ENCODE measurements at places on chromosomes 1 and 21.

GRCh38 chr1:203101813-203102634 is 16.2 kb upstream of the MYOG start:
- DNase-seq: no peak

DNA sequence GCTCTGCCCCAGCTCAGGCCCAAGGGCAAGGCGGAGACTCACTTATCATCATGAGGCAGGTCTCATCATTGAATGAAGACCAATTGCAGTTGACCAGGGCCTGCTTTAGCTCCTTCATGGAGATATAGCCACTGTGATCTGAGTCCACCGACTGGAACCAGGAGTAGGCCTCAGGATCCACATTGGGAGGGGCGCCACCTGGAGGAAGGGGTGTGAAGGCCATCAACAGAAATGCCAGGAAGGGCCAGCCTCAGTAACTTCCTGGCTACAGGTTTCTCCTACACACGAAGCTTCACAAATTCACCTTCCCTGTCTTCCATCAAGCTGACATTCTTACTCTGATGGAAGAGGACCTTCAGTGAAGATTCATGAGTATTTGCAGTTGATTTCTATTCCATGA is 11.6 kb downstream of the PEF1 start:
- DNase-seq: no peak

DNA sequence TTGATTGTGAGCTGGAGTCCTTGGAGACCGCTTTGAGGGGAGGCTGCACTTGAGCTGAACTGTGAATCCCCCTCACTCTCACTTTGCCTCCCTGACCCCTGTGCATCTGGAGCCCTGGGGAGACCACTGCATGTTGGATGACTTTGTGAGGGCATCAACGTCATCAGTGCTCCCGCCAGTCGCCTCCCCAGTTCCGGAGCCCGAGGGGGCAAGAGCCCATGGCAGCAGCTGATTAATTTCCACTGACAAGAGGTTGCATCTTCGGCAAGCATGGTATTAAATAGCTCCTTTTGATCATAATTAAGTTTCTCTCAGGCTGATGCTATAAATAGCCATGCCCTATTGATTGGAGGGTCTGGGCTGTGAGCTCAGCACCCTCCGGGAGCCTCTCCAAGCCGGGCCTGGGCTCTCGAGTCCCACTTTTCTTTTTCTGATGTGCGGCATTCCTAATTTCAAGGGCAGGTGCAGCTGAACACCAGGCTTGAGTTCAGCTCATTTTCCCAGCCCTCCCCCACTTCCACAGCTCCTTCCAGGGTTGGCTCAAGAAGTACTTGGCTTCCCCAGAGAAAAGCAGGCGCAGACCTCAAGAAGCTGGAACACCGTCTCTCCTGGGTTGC is 33.2 kb downstream of the KCND3 start:
- DNase-seq: peak; percentile 47

DNA sequence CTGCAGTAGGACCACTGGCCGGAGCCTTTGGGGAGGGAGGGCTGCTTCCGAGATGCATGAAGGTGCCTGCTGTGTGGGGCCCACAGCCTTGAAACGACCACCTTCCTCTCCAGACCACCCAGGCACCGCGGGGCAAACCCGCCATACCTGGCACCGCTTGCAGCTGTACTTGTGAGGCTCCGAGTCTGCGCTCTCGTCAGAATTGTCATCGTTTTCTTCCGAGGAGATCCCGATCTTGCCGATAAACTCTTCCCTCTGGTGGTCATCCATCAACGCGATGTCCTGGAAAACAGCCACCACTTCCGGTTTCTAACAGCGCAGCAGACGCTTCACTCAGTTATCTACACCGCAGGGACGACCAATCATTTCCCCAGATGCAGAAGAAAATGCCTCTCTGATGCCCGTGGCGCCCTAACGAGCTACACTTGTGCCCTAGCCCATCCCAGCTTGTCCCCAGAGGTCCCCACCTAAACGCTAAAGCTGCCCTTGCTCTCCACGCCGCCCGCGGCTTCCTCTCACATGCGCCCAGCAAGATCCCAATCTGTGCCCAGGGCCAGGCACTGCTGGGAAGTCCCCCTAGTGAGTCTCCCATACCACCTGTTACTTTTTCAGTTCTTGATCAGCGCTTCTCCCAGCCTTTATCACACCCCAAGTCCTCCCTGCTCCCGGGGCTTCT is 55.0 kb upstream of the RIPK4 start:
- no peak for DNase-seq

- DNase-seq: no peak
Observed at GRCh38 chr21:32382108-32382644, 10.6 kb downstream of the URB1 start.

DNA sequence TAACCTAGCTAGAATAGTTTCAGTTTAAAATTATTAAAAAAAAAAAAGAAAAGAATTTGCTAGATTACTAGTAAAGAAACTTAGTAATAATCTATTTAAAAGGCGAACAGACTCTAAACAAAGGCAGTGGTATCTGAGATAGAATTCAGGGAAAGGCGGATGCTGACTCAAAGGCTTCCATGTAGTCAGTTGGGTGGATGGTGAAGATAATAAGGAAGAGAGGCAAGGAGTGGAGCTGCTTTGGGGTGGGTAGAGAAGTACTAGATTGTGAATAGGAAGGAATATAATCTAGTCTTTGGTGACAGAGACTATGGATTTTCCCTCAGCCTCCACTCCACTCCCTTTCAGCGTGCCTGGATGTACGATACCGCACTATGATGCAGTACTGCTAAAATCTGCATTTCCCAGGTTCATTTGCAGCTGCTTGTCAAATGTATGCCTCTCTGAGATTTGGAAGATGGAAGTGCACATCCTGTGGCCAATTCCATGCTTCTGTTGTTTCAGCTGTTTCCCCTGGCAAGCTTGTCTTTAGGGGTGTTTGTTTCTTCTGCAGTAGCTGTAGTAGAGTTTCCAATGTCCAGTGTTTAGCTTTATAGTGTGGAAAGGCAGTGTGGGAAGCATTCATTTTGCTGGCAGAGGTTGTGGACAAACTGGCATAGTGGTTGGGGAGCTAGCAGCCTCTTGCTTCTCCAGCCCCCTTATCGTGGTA is 184.6 kb upstream of the NRIP1 start:
- no peak for DNase-seq

DNA sequence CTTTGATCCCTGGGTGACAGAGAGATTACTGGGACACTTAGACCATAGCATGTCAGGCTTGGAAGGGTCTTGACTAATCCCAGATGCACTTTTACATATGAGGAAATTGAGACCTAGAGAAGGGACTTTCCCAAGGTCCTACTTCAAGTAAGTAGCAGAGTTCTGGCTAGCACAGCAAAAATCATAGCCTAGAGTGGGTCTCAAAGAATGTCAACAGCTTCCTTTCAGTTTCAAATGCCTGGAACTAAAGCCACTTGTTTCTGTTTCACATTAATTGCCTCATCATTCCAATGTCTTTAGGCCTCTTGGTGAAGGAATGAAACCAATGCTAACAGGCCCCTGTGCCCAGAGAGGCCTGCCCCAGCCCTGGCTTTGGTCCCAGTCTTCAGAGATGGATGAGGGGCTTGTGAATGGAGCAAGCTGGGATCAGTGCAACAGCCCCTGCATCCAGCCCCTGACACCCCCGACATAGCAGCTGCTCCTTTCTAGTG is 26.6 kb downstream of the ATF3 start:
- no peak for DNase-seq

- DNase-seq: no peak
Observed at GRCh38 chr1:107954719-107955415, 10.1 kb downstream of the VAV3 start.

DNA sequence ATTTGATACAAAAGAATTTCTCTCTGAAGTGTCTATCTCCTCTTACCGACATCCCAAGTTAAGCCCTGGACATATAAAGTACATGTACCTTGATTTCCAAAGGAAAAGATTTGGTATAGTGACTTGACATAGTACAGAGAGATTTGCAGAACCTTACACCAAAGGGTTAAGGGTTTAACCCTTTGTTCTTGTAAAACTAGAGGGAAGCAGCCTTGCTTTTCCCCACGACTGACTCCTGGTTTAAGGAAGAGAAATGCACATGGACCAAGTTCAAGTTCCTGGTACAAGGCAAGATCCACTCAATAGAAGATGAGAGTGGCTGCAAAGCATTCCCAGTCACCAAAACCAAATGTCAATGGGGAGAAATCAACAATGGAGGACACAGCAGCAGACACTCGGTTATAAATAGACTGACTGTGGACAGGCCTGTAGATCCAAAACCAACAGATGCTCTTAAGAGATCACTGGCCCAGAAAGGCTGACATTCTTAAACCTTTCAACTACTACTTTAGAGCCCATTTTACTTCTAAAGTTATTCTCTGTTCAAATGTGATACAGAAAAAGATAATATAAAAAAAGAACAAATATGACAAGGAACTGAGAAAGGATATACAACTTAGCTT is 69.4 kb downstream of the PUM1 start:
- DNase-seq: no peak

DNA sequence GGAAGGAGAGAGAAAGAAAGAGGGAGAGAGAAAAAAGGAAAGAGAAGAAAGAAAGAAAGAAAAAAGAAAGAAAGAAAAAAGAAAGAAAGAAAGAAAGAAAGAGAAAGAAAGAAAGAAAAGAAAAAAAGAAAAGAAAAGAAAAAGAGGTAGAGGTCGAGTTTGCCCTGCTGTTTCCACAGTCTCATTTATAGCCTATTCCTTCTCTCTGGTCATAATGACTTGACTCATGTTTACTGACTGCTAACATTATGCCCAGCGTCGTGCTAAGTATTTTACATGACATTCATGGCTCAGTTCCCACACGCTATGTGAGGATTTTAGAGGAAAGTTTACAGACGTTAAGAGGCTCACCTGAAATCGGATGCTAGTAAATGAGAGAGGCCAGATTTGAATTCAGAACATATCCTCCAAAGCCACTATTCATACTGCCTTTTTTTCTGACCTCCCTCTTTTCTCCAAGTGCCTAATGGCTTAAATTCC is 263.0 kb downstream of the TNR start:
- no peak for DNase-seq

GRCh38 chr1:204103431-204103741 is 30.5 kb downstream of the SOX13 start:
- no peak for DNase-seq

- no peak for DNase-seq
Observed at GRCh38 chr1:154344977-154345837, 19.9 kb downstream of the ATP8B2 start.

GRCh38 chr1:116808200-116808847 is 54.1 kb downstream of the CD2 start:
- no peak for DNase-seq

- DNase-seq: no peak
Observed at GRCh38 chr1:35298464-35298863, 30.0 kb downstream of the ZMYM4 start.

GRCh38 chr1:15062479-15063099 is 91.0 kb upstream of the TMEM51 start:
- no peak for DNase-seq

DNA sequence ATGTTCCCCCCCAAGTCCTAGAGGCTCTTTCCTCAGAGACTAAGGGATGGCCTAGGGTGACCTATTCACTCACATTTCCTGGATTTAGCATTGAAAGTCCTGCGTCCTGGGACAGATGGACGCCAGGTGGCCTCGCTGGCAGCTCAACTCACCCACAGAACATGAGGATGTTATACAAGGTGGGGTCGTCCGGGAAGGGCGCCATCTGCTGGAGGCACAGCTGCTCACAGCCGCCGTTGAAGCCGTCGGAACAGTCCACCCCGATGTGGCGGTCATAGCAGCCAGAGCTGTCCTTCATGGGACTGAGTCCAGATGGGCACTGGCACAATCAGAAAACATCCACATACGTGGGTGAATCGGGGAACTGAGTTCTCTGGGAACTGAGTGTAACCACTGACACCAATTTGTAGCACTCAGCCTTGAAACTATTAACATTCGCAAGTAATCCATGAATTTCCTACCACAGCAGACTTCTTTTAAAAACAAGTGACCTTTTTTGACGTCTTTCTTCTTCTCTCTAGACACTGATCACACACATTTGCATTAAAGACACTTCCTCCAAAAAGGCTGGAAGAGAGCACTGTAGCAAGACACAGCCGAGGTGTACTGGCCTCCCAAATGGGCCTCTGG is 215.4 kb downstream of the ASTN1 start:
- DNase-seq: no peak

DNA sequence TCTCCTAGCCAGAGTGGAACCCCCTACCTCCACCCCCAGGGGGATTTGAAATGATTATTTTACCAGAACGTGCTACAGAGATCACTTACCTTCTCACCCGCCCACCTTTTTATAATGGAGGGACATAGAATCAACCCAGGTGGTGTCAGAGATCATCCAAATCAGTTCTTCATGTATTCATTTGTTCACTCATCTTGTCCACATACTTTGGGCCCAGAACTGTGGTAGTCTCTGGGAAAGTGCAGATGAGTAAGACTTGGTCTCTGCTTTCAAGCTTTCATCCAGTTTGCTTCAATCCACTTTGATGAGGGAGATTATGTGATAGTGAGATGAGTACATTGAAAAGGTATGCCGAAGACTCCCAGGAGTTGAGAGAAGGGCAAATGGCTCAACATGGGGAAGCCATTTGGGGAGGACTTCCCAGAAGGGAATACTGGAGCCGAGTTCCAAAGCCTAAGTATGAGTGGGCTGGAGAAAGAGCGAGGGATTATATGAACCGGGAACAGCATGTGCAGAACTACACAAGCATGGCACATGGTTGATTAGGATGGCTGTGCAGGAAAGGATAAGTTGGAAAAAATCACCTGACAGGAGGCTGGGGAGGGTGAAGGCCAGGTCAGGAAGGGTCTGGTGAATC is 1.9 kb downstream of the FGGY start:
- no peak for DNase-seq

DNA sequence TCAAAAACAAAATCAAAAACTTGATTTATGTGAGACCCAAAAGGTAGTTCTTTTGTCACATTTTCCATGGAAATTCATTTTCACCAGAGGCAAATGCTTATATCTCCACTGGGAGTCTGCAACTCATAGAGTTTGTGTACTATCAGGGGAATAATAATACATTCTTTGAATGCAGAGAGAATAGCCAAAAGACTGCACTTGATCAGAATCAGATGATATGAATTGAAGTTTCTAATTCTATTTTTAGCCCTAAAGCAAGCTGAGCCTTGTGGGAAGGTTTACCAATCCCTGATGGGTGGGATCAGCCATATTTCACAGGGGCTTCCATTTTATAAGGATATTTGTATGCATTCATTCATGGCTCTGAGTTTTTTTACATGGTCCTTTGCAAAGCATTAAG is 49.6 kb downstream of the TSEN15 start:
- DNase-seq: no peak
